ENCODE measurements at places on chromosomes 5 and 9.

- DNase-seq: no peak
Observed at GRCh38 chr9:129627556-129628440, 1.8 kb downstream of the NTMT1 start.

DNA sequence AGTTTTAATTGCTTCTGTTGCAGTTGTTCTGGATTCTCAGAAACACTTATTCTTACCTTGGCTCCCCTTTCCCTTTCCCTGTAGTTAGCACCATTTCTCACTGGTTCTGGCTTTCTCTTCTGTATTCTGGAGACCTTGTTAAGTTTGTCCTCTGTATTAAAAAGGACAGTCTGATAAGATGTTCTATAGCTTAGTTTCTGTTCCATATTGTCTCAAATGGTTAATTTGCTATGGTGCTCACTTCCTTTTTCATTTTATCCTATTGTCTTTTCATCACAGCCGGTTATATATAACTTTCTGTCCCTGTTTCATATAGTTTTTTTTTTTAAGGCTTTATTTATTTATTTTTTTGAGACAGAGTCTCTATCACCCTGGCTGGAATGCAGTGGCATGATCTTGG, 41.4 kb upstream of the KIAA1958 start:
- no peak for DNase-seq

- DNase-seq: no peak
Observed at GRCh38 chr9:18554244-18554643, 80.3 kb downstream of the ADAMTSL1 start.

DNA sequence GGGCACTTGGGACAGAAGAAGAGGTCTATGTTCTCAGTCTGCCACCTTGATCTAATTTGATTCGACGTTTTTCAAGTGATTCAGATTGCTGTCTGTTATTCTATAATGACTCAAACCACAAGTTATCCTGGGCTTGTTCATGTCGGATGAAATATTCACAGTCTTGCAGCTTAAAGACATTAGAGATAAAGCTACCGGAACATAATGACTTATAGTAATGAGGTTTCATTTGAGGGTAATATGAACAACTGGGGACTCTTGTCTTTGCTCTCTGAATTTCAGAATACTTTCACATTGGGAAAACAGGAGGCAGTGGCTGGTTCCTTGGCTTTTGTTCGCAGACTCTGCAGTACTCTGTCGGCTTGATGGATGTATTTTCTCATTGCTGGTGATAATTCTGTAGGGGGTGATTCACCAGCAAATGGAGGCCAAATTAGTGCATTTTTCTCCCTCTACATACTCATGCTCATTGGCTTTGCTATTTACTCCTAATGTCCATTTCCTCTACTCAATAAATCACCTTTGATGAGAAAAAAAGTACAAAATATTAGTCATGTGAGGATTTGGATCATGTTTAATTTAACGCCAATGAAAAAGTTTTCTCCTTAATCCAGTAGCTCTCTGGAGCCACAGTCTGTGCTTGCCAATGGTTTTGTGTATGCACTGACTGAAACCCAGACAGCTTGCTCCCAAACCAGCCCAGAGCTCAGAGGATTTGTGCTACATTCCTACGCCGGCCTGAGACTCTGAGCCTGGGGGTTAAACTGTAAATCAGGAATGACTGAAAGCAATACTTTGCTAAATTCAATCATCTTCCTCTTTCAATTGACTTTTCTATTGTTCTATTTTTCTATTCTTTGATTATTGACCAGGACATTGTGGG, 154.7 kb upstream of the ANKH start:
- DNase-seq: no peak

DNA sequence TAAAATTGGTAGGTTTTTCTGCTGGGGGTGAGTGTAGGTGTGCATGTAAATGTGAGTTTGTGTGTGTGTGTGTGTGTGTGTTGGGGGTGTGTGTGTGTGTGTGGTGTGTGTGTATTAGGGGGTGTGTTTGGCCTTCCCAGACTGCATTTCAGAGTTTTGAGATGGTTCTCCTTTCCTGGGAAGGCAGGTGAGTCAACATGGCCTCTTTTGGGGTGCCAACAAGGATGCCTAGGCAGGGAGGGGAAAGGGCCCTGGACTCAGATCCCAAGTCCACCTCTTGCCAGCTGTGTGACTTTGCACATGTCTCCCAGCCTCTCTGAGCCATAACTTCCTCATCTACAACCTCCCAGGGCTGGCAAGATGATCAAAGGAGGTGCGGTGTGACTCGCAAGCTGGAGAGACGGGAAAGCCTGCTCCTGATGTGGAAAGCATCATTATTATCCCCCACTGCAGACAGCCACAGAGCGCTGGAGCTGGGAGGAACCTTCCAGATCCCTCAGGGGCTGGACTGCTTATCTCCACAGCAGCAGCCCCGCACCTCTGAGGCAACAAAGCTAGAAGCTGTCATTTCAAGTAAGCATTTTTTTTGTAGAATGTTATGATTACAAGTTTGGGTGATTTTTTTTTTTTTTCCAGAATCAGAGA, 63.5 kb upstream of the TBC1D2 start:
- DNase-seq: no peak

GRCh38 chr5:52915176-52915875, 73.8 kb upstream of the ITGA2 start:
- peak; percentile 4 for DNase-seq

- DNase-seq: no peak
Observed at GRCh38 chr5:131224387-131225201, 39.3 kb upstream of the CDC42SE2 start.

- no peak for DNase-seq
Observed at GRCh38 chr5:74063821-74064220, 437.8 kb downstream of the ARHGEF28 start.

GRCh38 chr5:140042643-140043507, at the start of gene NRG2:
Gene NRG2, minus strand, starts transcription at chr5:140043299.
- DNase-seq: peak; percentile 19

DNA sequence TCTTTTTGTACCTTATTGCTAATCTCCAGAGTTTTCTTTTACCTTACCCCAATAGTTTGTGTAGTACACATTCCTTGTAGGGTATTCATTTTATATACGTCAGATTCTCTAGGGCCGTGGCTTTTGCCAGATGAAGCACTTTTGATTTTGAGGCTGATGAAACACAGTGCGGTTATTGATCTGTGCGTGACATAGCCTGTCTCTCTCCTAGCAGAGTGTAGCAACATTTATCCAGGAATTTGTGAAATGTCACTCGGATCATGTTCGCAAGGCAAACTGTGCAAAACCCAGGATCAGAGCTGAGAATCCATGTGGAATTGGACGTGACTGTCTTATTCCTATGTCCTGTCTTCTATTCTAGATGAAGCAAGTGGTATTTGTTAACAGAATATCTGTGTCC, 142.0 kb upstream of the SH3GL2 start:
- DNase-seq: no peak

- no peak for DNase-seq
Observed at GRCh38 chr5:180070756-180071530, 616 bp downstream of the RNF130 start.

GRCh38 chr9:14095277-14095676, 218.7 kb downstream of the NFIB start:
- DNase-seq: no peak

- DNase-seq: no peak
Observed at GRCh38 chr5:173796721-173797495, 91.2 kb upstream of the CPEB4 start.

DNA sequence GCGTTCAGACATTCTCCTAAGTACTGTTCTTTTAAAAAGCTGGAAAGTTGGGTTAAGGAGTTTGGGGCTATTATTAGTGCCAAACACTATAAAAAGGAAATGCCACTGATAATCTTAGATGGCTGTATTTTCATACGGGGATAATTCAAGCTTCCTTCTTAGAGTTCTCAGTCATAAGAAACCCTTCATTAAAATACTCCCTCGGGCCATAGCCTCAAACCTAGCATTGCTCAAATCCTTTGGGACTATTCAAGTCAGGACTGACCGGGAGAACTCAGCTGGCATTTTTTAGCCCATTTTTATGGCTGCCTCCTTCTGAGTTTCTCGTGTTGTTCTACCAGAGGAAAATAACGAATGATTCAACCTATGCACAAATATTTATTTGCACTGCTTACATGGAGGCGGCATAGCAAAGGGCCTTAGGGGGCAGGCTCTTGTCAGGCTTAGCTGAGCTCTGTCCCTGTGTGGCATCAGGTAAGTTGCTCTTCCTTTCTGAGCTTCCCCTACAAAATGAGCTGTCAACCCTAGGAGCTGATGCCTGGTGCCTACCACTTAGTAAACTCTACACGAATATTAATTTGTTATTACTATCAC, 33.5 kb upstream of the ADAM19 start:
- no peak for DNase-seq

DNA sequence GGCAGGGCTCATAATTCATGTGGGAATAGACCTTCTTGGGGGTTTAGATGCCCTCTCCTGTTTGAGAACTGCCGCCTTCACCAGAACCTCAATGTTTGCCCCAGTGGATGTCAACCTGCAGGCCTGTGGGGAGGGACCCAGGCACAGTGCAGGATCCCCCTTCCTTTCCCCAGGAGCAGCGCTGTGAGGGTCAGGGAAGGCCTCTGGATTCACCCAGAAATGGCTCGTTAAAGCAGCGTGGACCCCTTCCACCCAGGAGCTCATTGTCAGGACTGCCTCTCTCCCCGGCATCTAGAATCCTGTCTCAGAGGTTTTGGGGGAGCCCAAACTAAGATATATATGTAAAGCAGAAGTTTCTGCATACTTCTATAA, 188.3 kb downstream of the GADD45G start:
- DNase-seq: no peak

GRCh38 chr9:306907-307306, 92.2 kb downstream of the DOCK8 start:
- DNase-seq: peak; percentile 5

DNA sequence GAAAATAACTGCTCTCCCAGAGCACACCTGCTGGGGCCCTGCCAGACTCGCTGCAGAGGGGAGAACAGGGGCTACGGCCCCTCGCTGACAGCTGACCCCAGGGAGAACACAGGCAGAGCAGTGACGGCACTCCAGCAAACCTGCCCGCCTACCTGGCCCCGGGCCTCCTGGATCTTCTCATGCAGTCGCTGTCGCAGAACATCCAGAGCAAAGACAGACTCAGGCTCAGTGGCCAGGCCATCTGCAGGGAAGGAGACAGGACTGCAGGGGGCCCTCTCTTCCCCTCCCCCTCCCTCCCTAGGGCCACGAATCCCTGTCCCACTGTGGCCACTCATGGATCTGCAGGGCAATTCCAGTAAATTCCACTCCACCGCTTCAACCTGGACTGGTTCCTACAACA, 2.4 kb downstream of the SURF6 start:
- DNase-seq: no peak

- DNase-seq: no peak
Observed at GRCh38 chr9:87684627-87685219, 41.2 kb upstream of the CTSL start.

GRCh38 chr9:297104-297972, 82.7 kb downstream of the DOCK8 start:
- no peak for DNase-seq
